Thymus (tissue), 14 donors: ENCODE measurements at places on chromosomes 5 and 9. TPM values are rescaled to one million over a fixed set of nuclear protein-coding genes. Genes with fewer than 3 reads are reported as not detected.

DNA sequence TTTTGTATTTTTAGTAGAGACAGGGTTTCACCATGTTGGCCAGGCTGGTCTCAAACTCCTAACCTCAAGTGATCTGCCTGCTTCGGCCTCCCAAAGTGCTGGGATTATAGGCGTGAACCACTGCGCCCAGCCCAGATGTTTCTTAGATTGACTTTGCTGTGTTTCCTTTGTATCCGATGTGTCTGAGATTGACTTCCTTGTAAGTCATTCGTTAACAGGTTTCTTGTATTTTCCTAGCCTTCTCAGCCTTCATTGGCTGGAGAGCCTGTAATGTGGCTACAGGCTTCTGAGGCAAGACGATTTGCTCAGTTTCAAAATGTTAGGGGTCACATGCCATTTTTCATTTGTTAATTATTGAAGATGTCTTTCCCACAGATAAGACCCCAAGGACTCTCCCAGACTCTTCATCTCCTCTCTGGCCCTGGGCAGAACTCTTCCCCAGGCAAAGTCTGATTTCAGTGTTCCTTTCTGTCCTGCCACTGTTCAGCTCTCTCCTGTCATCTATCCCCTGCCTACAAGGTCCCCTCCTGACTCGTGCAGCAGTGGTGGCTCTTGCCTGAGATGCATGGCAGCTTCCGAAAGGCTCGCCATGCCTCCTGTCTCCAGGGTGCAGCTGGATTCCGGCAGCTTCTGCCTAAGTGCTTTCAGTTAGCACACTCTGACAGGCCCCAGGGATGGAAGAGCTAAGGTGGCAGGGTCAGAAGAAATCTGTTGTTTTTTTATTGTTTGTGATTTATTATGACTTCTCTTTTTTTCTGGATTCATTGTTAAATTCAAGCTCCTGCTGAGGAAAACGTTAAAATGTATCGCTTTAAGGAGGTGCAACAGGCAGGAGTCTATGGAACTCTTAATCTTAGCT, 206.4 kb downstream of the AOPEP start:
- no peaks in the 10 kb centered on the region for H3K27me3 ChIP-seq
- no peaks in the 10 kb centered on the region for H3K36me3 ChIP-seq
- DNase-seq: no peak
- H3K4me1 ChIP-seq: no peaks in the 10 kb centered on the region

- no peak for DNase-seq
- H3K36me3 ChIP-seq: no peaks in the 10 kb centered on the region
- H3K27ac ChIP-seq: no peak overlapping the region
- H3K4me3 ChIP-seq: no peak overlapping the region
Measured at GRCh38 chr5:78816143-78816765, 167.7 kb upstream of the LHFPL2 start.

GRCh38 chr9:26863074-26863473, 29.5 kb downstream of the CAAP1 start:
- no peak overlapping the region for H3K4me3 ChIP-seq
- H3K36me3 ChIP-seq: peaks cover 6% of the 10 kb centered on the region
- H3K27me3 ChIP-seq: no peaks in the 10 kb centered on the region
- H3K4me1 ChIP-seq: no peaks in the 10 kb centered on the region

GRCh38 chr9:5760338-5760737, 72.6 kb downstream of the ERMP1 start:
- peaks cover 30% of the 10 kb centered on the region for H3K36me3 ChIP-seq
- H3K4me3 ChIP-seq: no peak overlapping the region
- peak; percentile 38 for DNase-seq
- H3K27me3 ChIP-seq: no peaks in the 10 kb centered on the region

DNA sequence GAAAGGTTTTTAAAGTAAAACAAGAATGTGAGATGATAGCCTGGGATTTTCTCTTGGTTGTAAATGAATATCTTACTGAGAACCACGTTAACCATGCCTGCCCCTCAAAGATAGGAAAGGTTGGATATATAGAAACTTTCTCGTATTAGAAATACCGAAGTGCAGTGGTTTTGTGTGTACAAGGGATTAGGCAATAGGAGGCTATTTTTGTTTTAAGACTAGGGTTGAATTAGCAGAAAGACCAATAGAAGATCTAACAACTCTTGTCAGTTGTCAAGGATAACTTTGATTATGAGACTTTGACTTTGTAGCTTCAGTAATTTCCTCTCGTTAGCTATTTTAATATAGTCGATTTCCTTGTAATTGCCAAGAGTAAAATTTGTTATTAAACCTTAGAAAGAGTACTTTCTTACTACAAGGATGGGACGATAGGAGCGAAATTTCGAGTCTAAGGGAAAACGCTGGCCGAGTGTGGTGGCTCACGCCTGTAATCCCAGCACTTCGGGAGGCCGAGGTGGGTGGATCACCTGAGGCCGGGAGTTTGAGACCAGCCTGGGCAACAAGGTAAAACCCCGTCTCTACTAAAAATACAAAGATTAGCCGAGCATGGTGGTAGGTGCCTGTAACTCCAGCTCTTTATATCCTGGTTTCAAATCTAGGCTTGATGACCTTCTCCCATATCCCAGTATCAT, 838 bp downstream of the POLK start:
- H3K27ac ChIP-seq: peak overlapping the region; percentile 82
- H3K4me1 ChIP-seq: peaks cover 8% of the 10 kb centered on the region
- no peak for DNase-seq
- no peaks in the 10 kb centered on the region for H3K27me3 ChIP-seq
- no peaks in the 10 kb centered on the region for H3K36me3 ChIP-seq
- H3K4me3 ChIP-seq: peak overlapping the region; percentile 93

DNA sequence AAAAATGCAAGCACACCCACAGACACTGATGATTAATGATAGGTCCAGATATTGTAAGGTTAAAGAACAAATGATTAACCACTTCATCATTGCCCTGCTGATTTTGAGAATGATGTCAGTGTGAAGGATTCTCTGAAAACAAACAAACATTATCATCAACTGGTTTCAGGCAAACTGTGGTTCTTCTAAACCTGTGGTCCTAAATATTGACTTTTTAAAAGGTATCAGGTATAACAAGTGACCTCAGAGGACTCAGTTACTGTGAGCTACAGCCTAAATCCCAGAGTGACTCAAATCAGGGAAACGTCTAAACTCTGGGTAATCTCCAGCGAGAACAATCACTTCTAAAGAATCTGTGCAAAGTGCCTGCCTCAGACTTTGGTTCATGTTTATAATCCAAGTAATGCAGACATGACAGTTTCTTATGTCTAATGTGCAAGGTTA, 172.3 kb upstream of the CDH6 start:
- no peaks in the 10 kb centered on the region for H3K36me3 ChIP-seq
- H3K4me1 ChIP-seq: no peaks in the 10 kb centered on the region
- no peak for DNase-seq
- H3K4me3 ChIP-seq: no peak overlapping the region
- H3K27me3 ChIP-seq: no peaks in the 10 kb centered on the region

DNA sequence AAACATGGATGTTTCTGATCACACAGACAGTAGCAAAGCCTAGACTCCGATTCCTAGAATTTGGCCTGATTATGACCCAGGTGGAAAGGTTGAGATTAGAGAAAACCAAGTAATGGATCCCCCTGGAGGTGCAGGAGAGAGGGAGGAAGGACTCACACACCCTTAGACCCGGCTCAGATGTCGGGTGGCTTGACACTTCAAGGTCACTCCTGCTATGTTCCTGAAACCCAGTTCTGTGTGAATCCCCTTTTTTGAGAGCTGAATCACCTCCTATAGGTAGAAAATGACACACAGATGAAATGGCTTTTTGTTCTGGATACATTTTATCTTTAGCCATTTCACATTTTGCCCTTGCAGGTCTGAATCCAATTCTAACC, 192.8 kb downstream of the ARRDC3 start:
- DNase-seq: no peak
- H3K27me3 ChIP-seq: no peaks in the 10 kb centered on the region
- H3K4me3 ChIP-seq: no peak overlapping the region
- H3K4me1 ChIP-seq: no peaks in the 10 kb centered on the region

GRCh38 chr9:76989501-76989900, 30.0 kb upstream of the FOXB2 start:
- no peaks in the 10 kb centered on the region for H3K27me3 ChIP-seq
- no peaks in the 10 kb centered on the region for H3K36me3 ChIP-seq
- H3K4me3 ChIP-seq: no peak overlapping the region
- DNase-seq: no peak
- H3K4me1 ChIP-seq: no peaks in the 10 kb centered on the region

GRCh38 chr5:174003795-174004194, 14.8 kb downstream of the C5orf47 start:
- H3K27me3 ChIP-seq: no peaks in the 10 kb centered on the region
- H3K36me3 ChIP-seq: no peaks in the 10 kb centered on the region
- no peak for DNase-seq
- no peaks in the 10 kb centered on the region for H3K4me1 ChIP-seq
- no peak overlapping the region for H3K4me3 ChIP-seq

DNA sequence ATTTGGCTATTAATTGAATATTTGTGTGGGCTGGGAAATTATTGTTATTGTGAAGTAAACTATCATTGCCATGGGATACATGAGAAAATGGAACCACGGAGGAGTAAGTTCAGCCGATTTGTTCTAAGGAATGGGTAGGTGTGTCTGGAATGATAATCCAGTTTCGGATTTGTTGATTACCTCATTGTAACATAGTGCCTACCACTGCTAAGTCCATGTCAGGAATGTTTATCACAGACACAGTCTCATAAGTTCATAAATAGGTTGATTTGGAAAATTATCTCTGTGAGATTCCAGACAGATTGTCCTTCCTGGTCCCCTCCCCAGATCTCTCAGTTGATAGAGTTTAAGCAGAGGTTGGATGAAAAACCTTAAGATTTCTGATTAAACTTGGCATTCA, 78.1 kb upstream of the MAST4 start:
- no peak overlapping the region for H3K27ac ChIP-seq
- DNase-seq: no peak
- H3K4me3 ChIP-seq: no peak overlapping the region
- no peaks in the 10 kb centered on the region for H3K36me3 ChIP-seq
- H3K4me1 ChIP-seq: no peaks in the 10 kb centered on the region
- H3K27me3 ChIP-seq: no peaks in the 10 kb centered on the region

- H3K4me3 ChIP-seq: no peak overlapping the region
- no peaks in the 10 kb centered on the region for H3K27me3 ChIP-seq
- no peak for DNase-seq
- no peak overlapping the region for H3K27ac ChIP-seq
Measured at GRCh38 chr9:35852876-35853865, 17.0 kb downstream of the OR13J1 start.

GRCh38 chr9:6460189-6460768, 47.3 kb downstream of the UHRF2 start:
- no peak overlapping the region for H3K27ac ChIP-seq
- H3K27me3 ChIP-seq: no peaks in the 10 kb centered on the region
- no peak for DNase-seq
- no peaks in the 10 kb centered on the region for H3K4me1 ChIP-seq
- no peak overlapping the region for H3K4me3 ChIP-seq
- H3K36me3 ChIP-seq: peaks cover 22% of the 10 kb centered on the region

GRCh38 chr5:141941779-141942178, 16.2 kb downstream of the PCDH12 start:
- no peak overlapping the region for H3K4me3 ChIP-seq
- H3K27me3 ChIP-seq: no peaks in the 10 kb centered on the region
- DNase-seq: no peak
- peaks cover 2% of the 10 kb centered on the region for H3K4me1 ChIP-seq

DNA sequence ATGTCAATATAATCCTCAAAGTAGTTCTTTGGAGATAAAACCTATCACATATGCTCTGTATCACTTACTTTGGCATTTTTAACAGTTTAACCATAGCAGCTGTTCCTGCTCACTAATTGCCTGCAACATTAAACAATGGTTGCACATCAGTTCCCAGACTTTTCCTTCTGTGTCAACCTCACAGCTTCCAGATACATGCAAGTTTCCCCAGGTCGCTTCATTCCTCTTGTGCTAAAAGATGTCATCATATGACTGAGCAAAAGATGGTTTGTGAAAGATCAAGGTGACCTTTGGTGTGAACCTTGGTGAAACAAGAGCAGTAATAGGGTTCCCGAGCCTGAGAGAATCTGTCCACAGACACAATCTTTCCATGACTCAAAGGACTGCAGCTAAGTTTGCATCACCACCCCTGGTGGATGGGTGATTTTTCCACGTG, 500.4 kb upstream of the PAPPA start:
- no peaks in the 10 kb centered on the region for H3K27me3 ChIP-seq
- H3K27ac ChIP-seq: no peak overlapping the region
- H3K4me3 ChIP-seq: no peak overlapping the region
- DNase-seq: no peak
- no peaks in the 10 kb centered on the region for H3K36me3 ChIP-seq
- no peaks in the 10 kb centered on the region for H3K4me1 ChIP-seq

DNA sequence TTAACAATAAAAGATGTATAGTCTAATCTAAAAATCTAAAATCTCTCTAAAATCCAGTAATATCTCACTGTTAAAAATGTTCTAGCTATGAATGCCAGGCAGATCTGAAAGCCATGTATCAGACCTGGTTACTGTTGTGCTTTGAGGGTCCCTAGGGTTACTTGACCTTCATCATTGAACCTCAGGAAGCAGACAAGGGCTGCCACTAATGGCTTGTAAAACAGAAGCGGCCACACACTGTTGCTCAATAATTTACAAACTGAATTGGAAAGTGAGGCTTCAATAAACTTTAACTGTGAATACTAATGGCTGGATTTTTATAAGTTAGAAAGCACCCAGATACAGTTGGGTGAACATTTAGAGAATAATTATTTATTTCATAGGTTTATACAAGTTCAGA, 198.0 kb upstream of the RPS23 start:
- no peaks in the 10 kb centered on the region for H3K36me3 ChIP-seq
- H3K27ac ChIP-seq: no peak overlapping the region
- no peak for DNase-seq
- H3K4me3 ChIP-seq: no peak overlapping the region
- no peaks in the 10 kb centered on the region for H3K27me3 ChIP-seq

GRCh38 chr9:103799959-103800358, 294.1 kb upstream of the SMC2 start:
- no peaks in the 10 kb centered on the region for H3K27me3 ChIP-seq
- DNase-seq: no peak
- no peak overlapping the region for H3K4me3 ChIP-seq
- H3K36me3 ChIP-seq: no peaks in the 10 kb centered on the region
- no peaks in the 10 kb centered on the region for H3K4me1 ChIP-seq

GRCh38 chr9:136257381-136258298, 12.0 kb upstream of the QSOX2 start:
- no peaks in the 10 kb centered on the region for H3K27me3 ChIP-seq
- no peak overlapping the region for H3K27ac ChIP-seq
- H3K4me1 ChIP-seq: no peaks in the 10 kb centered on the region
- DNase-seq: no peak
- H3K36me3 ChIP-seq: no peaks in the 10 kb centered on the region

DNA sequence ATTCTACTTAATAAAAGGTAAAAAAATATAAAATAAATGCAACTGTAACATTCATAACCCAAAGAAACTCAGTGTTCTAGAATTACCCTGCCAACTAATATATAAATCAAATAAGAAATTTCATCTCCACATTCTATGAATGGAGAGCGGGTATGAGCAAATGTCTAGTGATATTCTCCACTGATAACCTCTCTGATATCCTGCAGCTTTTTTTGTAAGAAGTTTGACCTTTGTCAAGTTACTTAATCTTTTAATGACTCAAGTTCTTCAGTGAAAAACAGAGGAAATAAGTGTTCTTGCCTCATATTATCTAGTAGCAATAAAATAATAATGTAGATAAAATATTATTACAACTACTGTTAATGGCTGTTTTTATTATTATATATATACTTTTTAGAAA, 1275.6 kb upstream of the CDH9 start:
- no peak overlapping the region for H3K27ac ChIP-seq
- DNase-seq: no peak
- H3K4me1 ChIP-seq: no peaks in the 10 kb centered on the region
- no peak overlapping the region for H3K4me3 ChIP-seq

The INSYN2B gene
- not detected for total RNA-seq

The IFNK gene
- not detected for total RNA-seq

The PAXX gene
- total RNA-seq: 68.9 TPM

The TMEM252 gene
- not detected for total RNA-seq

The LCN1 gene
- total RNA-seq: 0.19 TPM

The SLC25A2 gene
- 0.09 TPM for total RNA-seq

The ARHGEF39 gene
- 3.9 TPM for total RNA-seq

The SPATA31A5 gene
- total RNA-seq: not detected

The EFCAB9 gene
- not detected for total RNA-seq

The CRAT gene
- 4.1 TPM for total RNA-seq
